Fibroblast of skin of left biceps (primary cell): ENCODE measurements at places on chromosomes 11 and 22.

GRCh38 chr22:28743852-28744251 lies 2.0 kb downstream of the HSCB start:
- no peak for DNase-seq

DNA sequence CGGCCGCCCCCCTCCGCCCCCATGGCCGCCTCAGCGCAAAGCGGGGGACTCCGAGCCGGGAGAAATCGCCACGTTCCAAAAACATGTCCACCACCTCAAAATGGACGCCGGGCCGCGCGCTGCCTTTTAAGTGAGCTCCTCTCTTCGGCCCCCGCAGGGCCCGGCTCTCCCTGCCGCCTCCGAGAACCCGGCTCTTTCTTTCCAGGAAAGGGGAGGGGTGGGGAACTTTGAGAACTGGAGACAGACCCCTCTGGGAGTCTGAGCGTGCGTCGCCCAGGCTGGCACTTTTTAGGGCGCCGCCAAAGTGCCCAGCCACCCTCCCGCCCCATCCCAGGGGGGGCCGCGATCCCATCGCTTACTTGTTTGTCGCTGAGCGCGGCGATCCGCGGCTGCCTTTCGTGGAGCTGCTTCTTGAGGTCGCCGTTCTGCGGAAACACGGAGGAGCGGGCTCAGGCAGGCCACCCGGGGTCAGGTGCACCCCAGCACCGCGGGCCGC lies 1.6 kb downstream of the PHF21B start:
- no peak for DNase-seq

DNA sequence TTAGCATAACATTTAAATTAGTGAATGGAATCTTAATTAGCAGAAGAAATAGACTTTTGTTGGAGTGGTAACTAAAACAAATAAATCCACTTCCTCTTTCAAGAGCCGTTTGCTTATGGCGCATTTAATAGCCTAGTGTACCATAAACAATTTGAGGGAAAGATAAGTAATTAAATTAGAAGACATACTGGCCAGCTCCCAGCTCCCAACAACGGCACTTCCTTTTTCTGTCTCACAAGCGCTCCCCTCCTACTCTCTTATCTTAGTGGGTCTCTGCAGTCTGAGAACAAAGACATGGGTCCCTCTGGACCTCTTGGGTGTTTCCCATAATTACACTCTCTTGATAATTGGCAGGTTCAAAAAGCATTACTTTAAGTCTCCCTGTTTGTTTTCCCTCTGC lies 146.0 kb downstream of the OPCML start:
- DNase-seq = no peak

- DNase-seq = no peak
Measured at GRCh38 chr11:118221419-118221818, 3.4 kb downstream of the JAML start.

DNA sequence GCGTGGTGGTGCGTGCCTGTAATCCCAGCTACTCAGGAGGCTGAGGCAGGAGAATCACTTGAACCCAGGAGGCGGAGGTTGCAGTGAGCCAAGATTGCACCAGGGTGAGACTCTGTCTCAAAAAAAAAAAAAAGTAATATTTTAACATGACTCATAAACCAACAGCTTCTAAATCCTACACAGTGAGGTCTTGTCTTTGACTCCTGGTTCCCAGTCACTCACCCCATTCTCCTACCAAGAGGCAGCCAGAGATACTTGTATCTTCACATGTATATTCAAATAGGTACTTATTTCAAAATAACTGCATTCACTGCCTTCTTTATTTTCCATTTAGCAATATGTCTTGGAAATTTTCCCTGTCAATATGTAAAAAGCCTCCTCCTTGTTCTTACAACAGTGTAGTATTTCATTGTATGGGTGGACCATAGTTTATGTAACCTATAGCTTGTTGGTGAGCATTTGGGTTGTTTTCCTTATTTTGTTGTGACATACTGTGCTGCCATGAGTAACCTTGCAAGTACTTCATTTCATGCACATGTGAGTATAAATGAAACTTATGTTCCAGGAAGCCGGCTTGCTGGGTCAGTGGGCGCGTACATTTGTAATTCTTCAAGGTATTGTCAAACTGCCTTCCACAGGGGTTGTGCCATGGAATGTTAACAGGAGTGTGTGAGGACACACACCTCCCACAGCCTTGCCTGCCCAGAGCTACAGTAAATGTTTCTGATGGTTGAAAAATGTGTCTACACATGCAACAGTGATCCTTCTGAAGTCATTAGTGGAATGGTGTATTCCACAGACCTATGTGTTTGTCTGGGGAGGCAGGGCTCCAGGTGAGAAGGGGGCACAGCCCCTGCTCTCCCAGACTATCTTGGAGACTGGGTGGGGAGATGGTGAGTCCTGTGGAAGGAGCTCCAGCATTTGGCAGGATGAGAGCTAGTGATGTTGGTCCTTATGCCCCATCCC lies 47.9 kb downstream of the OSBP2 start:
- DNase-seq = no peak

DNA sequence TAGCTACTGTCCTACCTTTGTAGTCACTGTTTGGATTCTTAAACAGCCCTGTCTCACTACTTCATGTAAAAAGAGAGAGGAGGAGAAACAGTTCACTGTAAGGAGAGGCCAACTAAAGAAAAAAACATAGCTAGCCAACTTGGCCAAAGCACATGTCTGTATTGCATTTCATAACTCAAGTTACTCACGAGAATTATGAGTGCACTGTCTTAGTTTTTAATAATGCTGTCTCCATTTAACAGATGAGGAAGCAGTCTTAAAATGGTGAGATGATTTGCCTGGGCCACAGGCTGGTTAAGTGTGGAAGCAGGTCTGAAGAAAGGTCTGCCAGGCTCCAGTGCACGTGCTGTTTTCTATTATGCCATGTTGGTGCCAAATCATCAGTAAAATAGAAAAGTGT lies 104.5 kb downstream of the UVRAG start:
- DNase-seq = no peak

GRCh38 chr22:42430528-42431125 lies 1.6 kb downstream of the NFAM1 start:
- no peak for DNase-seq

GRCh38 chr11:12087075-12088004 lies 23.1 kb upstream of the MICAL2 start:
- DNase-seq = no peak

DNA sequence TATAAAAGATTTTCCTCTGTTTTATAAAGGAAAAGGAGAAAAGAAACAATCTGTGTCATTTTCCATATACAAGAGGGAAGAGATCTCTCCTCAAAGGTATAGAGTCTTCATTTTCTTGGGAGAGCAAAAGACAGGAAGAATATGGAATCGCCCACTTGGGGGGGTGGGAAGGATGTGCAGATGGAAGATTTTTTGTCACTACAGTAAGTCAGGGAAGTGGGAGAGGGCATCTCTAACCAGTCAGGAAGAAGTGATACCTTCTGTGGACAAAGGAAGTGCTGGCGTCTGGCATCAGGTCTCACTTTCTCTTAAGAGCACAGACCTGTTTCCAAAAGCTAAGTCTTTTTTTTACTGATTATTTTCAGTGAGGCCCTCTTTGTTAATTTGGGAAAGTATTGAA lies 1.4 kb downstream of the PRR14L start:
- no peak for DNase-seq

- DNase-seq = peak; percentile 58
Measured at GRCh38 chr11:109838026-109838425, 255.2 kb upstream of the ZC3H12C start.

DNA sequence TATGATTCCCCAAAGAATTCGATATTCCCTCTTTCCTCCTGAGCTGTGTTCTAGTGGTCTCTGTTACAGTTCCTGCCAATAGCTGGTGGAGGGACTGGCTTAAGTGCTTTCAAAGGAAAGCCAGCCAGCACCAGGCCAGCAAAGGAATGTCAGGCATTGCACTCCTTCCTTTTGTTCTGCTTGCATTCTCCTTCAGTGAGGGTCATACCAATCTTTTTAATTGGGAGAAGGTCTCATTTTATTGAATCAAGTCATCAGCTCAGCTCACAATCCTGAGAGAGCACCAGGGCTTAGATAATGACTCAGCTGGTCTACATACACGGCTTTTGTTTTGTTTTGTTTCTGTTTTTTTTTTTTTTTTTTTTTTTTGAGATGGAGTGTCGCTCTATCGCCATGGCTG lies 222.9 kb downstream of the NAV2 start:
- DNase-seq = peak; percentile 58

- DNase-seq = no peak
Measured at GRCh38 chr11:15166204-15166603, 51.5 kb downstream of the INSC start.

DNA sequence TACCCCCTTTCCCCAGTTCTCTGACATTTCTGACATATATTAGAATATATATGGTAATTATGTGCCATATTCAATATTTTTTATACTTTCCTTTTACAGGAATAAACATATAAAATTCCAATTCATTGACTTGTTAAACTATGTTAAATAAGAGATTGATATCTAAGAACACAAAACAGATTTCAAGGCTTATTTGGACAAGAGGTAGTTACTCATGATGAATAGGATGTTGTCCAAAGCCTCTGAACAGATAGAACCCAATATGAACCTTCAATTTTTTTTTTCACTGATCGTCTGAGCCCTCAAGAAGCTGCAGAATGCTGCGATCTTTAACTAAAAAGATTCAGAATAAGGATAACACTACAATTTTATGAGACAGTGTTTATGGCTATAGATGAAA lies 340.3 kb downstream of the LUZP2 start:
- no peak for DNase-seq

DNA sequence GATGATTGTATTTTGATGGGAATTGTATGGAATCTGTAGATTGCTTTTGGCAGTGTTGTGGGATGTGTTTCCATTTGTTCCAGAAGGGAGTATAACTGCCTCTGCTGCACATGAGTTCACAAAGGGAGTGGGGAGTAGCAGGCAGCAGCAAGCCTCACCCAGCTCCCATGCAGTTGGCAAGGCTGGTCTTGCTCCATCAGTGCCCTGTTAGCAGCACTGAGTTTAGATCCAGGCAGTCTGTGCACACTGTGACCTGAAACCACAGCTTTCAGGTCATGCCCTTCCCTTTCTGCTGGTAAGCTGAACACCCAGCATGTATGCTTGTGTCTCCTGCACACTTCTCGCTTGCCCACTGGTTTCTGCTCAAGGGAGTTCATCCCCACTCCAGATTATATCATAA lies 3.7 kb upstream of the NUCB2 start:
- no peak for DNase-seq

- DNase-seq = peak; percentile 71
Measured at GRCh38 chr11:30789270-30789669, 203.1 kb upstream of the MPPED2 start.

DNA sequence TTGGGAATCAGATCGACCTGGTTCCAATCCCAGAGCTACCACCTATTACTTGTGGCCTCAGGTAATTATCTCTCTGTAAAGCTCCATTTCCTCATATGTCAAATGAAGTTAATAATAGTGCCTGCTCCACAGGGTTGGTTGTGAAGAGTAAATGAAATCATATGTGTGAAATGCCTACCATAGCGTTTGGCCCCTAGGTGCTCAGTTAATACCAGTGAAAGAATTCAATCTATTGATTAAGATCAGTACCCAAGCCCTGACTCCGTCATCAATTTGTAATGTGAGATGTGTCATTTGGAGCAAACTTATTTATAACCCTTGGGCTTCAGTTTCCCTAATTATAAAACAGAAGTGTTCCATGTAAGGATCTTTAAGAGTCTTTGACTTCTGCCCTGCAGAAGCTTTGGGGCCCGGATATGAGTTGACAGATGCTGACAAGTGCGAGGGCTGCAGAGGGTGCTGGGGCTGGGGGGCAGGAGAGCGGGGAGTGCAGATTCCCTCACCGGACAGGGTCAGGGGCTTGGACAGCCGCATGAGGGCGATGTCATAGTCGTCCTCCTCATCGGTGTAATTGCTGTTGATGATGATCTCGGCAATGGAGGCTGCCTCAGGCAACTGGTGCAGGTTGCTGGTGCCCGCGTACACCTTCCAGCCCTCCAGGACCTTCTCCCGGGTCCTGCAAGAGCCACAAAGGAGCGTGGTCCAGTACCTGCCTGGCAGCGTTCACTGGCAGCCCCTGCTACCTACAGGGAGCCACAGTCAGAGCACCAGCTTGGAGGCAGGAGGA lies 20.9 kb downstream of the TMPRSS13 start:
- no peak for DNase-seq

- no peak for DNase-seq
Measured at GRCh38 chr11:104995001-104995408, 26.6 kb upstream of the CASP4 start.

GRCh38 chr22:45781966-45782365 lies 110.3 kb downstream of the ATXN10 start:
- no peak for DNase-seq

DNA sequence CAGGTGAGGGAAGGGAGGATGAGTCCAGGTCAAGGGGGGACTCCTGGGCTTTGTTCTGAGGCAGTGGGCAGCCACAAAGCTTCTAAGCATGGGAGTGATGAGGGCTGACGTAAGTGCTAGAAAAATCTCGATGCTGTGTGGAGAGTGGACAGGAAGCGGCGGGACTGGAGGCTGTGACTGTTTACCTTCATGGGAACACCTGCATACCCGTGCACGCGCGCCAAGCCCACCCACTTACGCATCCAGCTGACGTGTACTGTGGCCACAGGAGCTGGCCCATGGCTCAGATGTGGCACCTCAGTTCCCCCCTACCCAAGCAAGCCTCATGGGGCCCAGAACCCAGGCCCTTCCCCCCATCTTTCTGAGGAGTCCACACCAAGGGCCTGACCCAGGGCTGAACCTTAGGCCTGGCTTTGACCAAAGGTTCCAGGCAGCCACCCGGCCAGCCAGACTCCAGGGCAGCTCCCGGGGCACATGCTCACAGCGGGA lies 14.0 kb downstream of the MYRF start:
- no peak for DNase-seq

- DNase-seq = no peak
Measured at GRCh38 chr11:35183326-35183925, 44.5 kb downstream of the CD44 start.

DNA sequence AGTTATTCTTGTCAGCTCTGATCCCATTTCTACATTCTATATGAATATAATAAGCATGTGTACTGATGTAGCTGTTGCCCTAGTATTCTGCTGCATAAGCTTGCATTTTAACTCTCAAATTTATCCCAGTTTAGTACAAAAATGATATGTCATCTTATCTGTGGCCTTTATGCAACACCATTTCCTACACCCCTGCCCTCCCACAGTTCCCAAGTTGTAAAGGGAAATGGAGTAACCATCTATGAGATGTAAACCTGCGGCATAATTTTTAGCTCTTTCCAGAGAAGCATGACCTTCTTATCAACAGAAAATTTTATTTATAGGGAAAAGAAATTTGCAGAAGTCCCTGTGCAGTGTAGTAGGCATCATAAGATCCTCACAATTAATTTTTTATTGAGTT lies 18.9 kb upstream of the CARD18 start:
- no peak for DNase-seq

- DNase-seq = no peak
Measured at GRCh38 chr11:76831686-76832310, 28.9 kb upstream of the ACER3 start.
